ENCODE measurements at places on chromosomes 16 and 17. TPM values are rescaled to one million over a fixed set of nuclear protein-coding genes. Genes with fewer than 3 reads are reported as not detected.

DNA sequence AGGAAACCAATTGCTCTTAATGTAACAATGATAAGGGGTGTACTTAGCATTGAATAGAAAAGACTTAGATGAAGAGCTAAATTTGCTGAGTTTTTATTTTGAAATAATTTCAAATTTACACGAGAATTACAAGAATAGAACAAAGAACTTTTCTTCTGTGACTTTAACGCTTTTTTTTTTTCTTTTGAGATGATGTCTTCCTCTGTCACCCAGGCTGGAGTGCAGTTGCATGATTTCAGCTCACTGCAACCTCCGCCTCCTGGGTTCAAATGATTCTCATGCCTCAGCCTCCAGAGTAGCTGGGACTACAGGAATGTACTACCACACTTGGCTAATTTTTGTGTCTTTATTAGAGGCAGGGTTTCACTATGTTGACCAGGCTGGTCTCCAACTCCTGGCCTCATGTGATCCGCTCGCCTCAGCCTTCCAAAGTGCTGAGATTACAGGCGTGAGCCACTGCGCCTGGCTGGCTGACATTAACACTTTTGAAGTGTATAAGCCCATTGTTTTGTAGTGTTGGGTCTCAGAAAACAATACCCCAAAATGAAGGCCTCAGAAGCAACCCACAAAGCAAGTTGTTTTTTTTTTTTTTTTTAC, 2.1 kb downstream of the TEN1 start:
- DNase-seq, result no peak

- no peak for DNase-seq
Measured at GRCh38 chr17:82440469-82440981, 10.0 kb downstream of the CYBC1 start.

The CDH11 gene
- polyA plus RNA-seq, result 208 TPM

DNA sequence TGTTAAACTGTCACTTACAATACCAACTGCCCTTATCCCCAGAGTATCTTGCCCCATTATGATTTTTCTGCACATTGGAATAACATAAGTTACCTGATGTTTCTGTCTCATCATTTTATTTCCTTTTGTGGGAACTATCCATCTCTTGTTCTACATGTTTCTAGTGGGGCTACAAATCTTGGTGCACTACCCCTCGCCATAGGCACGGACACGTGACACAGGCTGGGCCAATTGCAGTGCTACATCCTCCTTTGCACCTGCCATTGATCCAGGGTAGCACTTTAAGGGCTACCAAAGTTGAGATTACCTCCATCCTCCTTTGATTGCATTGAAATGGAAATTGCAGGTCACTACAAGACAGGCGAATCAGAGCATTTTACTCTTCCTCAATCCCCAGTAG, 14.2 kb upstream of the SYT17 start:
- DNase-seq, result no peak

- no peak for DNase-seq
Measured at GRCh38 chr16:20740007-20740883, 1.4 kb downstream of the THUMPD1 start.

GRCh38 chr16:2487903-2488531, 13.1 kb downstream of the TBC1D24 start:
- no peak for DNase-seq

- no peak for DNase-seq
Measured at GRCh38 chr17:76157759-76158158, 16.7 kb upstream of the FOXJ1 start.

The RFNG gene
- 52.5 TPM for polyA plus RNA-seq

GRCh38 chr17:50916026-50916707, 50.0 kb upstream of the TOB1 start:
- no peak for DNase-seq

DNA sequence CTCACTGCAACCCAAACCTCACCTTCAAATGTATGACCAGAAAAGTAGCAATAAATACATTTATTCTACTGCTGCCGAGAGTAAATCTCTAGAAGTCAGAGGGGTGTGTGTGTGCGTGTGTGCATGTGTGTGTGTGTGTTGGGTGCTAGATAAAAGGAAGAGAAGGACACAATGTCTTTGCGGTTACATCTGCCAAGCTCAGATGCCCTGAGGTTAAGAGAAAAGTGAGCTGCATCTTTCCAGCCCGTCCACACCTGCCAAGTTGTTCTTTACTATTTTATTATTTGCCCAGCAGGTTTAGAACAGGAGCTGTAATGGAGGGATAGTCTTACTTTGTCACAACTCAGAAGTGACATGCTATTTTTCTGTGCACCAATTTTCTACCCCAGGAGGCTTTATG, 54.5 kb upstream of the ANKFN1 start:
- no peak for DNase-seq

DNA sequence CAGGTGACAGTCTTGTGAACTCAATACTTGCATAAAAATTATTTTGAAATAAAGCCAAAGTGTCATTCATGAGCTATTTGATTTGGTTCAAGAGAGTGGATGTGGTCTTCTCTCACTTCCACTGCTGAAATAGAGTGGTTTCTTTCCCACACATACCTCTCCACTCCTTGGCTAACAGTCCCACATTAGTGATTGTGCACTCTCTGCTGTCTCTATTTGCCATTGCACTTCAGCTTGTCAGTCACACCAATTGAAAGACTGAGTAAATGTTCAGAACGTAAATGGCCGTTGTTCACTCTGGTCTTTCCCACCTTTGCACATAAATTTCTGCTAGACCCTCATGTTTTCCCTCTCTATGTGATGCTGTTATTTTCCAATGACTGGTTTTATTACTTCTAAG, 197.5 kb downstream of the FTO start:
- DNase-seq, result no peak

The ZP2 gene
- 0.53 TPM for polyA plus RNA-seq

GRCh38 chr17:53736516-53737240, 86.0 kb upstream of the KIF2B start:
- DNase-seq, result peak; percentile 32

DNA sequence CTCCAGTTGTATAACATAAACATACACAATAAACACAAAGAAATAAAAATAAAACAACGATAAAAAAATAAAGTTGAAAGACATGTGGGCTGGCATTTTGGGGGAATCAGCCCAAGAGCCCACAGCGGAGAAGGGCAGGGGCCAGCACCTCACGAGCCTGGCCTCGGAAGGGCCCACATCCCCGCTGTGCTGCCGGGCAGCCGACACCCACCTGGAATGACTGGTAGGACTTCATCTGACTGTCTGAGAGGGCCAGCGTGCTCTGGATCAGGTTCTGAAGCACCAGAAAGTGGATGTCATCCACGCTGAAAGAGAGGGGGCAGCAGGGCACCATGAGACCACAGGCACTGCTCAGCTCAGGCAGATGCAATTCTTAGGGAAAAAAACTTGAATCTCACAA, 73.5 kb downstream of the GTF3C1 start:
- no peak for DNase-seq

The CHAD gene
- polyA plus RNA-seq, result 0.91 TPM

All from right renal pelvis (tissue), 4 donors.